ENCODE measurements at places on chromosomes 2 and 18.
A peak's percentile ranks its signal among the peaks of the same experiment; 100 is the strongest.

GRCh38 chr2:35871672-35872071 is 483.9 kb upstream of the CRIM1 start:
- no peak for DNase-seq

GRCh38 chr2:166413255-166413654 is 37.5 kb upstream of the SCN9A start:
- DNase-seq = no peak

GRCh38 chr2:176067589-176068418 is 16.0 kb downstream of the EVX2 start:
- DNase-seq = no peak

GRCh38 chr2:88666576-88666975 is 24.9 kb upstream of the RPIA start:
- DNase-seq = no peak

- no peak for DNase-seq
Measured at GRCh38 chr2:175535631-175536030, 354.1 kb upstream of the ATP5MC3 start.

- no peak for DNase-seq
Measured at GRCh38 chr2:131016826-131017741, 76.2 kb downstream of the FAM168B start.

- peak; percentile 11 for DNase-seq
Measured at GRCh38 chr18:54608028-54608642, 17.1 kb downstream of the DYNAP start.

GRCh38 chr2:130987519-130988425 is 105.5 kb downstream of the FAM168B start:
- DNase-seq = no peak

DNA sequence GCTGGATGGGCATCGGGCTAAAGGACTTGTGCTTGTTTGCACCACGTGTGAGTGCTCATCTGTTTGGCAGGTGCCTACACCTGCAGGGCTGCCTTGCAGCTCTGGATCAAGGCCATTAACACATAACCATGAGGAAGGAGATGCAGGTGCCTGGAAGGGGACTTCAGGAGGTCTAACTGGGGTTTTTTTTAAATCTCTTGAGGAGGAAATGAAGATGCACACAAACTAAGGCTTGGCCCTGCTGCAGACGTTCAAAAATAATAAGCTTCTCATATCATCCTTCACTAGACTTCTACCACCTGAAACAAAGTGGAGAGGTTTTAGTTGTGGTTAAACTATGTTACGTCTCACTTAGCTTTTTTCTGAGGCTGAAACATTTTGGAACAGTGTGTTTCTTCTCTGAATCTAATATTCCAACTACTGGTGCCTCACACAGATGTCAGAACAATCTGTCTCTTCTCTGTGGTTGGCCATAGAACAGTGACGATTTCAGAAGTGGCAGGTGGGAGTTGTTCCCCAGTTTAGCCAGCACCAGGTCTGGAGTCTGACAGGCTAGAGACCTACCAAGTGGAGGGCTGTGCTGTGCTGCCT is 36.5 kb downstream of the BCL2L11 start:
- DNase-seq = no peak

- DNase-seq = no peak
Measured at GRCh38 chr2:193462411-193462810, 1267.7 kb upstream of the TMEFF2 start.

GRCh38 chr2:106054880-106055655 is 139.0 kb downstream of the UXS1 start:
- no peak for DNase-seq

DNA sequence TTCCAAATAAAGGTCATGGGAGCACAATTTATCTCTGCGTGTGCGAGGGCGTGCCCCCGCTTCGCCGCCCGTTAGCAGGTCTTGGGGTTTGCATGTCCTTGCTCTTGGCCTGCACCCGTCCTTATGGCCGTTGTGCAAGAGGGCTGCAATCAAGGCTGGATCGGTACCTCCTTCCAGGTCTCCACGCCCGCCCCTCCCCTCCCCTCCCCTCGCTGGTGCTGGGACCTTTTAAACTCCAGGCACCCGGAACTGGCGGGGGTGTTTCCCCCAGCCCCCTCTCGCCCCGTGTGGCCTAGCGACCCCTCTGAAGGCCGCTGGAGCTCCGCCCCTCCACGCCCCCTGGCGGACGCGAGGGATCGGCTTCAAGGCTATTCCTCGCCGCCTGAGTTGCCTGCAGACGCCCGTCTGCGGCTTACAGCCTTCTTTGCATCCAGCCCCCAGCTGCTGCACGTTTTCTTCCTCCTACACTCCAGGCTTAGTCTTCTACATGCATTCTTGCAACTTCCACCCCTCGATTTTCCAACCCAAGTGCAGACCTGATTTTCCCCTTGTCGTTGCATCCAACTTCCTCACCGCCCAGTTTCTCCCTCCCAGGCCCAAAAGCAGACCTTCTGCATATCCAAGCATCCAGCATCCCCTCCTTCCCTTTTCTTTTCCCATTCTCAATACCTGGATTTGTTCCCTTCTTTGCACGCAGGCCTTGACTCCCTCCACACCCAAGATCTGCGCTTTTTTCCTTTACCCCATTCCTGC is 577 bp downstream of the IDH1 start:
- DNase-seq = peak; percentile 48

GRCh38 chr2:167187978-167188967 is 300.0 kb downstream of the XIRP2 start:
- no peak for DNase-seq

DNA sequence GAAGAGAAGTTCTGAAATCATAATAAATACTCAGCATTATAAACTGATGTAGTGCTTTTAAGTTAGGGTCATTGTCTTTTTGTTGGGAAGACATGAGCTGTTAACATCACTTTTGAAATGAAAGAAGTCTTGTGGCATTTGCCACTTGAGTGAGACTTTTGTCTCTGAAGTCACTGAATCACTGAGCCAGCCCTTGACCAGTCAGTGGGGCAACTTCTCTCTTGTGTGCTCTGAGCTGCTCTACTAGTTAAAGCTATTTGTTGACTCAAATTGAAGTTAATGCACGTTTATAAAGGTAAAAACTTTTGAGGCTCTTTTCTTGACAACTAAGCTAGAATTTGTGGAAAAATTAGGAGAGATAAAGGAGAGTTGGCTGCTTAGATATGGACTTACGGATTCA is 6.7 kb downstream of the WDR43 start:
- DNase-seq = no peak

DNA sequence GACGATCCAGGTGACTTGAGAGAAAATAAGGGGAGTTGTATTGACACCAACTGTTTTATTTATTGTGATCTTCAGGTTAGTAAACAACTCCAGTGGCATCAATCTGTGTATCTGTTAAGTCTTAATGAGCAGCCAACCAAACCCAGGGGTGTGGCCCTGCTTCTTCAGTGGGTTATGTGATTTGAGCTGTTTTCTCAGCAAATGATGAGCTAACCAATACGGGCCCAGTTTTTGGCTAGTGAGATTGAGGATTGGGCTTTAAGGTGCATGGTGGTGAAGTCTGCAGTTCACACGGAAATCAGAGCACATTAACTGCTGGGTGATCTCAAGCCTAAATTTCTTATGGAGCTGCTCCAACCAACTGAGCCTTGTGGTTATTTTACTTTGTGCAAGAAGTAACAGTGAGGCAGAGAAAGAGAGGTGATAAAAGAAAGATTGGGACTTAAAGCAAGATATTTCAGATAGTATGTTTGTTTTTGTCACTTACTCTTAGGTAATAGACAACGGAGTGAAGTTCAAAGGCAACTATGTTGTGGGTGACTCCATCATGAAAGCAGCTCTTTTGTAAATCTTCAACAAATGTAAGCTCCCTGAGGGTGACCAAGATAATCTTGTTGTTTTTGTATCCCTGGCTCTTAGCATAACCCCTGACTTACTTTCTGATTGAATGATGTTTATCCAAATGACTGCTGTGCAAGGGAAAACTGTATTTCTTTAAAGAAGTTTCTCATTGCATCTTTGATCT is 2.4 kb downstream of the MTCL1 start:
- DNase-seq = no peak

DNA sequence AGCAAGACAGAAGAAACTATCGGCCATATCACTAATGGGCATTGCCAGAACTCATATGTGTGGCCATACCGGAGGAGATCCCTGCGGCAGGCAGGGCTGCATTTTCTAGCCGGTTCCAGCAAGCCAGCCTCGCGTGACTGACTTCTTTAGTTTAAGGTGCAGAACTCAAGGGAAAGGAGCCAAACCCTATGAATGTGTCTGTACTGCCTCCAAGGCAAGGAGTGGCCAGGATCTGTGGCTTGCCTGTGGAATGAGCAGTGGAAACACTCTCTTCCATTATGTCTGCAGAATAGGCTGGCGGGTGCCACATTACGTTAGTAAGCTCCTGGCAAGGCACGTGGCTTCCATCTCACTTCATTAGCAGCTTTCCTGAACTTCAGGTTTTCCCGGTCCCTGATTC is 137.6 kb downstream of the ATL2 start:
- DNase-seq = no peak

DNA sequence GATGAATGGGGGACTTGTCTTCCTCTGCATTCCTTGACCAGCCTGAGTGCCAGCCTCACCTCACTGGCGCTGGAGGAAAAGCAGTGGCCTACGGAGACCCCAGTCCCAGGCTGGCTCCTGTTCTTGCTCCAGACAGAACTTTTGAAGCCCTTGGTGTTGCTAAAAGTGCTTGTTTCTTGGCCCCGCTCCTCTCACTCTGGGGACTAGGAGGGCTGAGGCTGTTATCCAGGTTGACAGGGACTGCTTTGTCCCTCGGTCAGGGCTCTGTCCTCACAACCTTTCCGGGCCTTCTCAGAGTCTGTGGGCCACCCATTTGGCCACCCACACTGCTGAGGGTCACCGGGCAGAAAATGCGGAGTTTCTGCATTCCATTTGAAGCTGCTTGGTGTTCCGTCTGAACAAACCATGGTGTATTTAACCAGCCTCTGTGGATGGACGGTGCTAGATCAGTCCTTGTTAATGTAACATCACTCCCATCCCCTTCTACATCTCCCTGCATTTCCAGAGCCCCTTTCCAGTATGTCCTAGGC is 25.6 kb downstream of the B3GNT7 start:
- DNase-seq = no peak

- no peak for DNase-seq
Measured at GRCh38 chr2:176092270-176093144, at the start of gene HOXD13. Gene HOXD13 (plus strand): TSS chr2:176092721. CDS start chr2:176092891, 170 bp downstream.

DNA sequence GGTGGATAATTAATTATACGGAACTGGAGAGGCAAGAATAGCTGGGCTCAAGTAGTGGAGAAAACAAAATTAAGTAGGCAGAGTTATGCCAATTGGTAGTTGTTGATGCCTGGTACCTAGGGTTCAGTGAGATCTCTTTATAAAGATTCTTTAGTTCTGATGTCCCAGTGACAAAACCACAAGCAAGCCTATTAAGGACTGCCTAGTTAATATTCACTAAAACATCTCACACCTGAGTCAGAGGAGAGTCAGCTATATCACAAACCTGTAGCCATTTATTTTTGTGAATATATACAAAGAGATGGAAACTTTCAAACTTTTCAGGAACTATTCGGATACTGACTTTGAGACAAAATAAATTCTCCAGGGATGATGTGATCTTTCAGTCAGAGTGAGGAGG is 213.9 kb upstream of the CYP26B1 start:
- no peak for DNase-seq

DNA sequence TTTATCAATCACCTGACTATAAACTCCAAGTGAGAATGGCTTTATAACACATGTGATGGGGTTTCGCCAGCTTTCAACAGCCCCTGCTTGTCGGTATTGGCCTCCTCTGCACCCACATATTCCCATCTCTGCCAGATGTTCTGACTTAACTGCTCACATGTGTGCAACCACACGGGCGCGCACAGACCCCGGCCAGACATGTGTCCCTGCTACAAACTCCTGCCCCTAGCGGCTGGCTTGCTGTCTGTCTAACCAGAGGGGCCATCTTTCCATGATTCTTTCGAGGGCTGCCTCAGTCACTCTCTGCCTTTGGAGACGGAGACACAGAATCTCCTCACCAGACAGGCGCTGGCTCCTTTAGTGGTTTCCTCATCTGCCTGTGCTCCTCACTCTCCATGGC is 15.3 kb downstream of the STON1 start:
- DNase-seq = no peak

- no peak for DNase-seq
Measured at GRCh38 chr2:106745468-106745867, 140.5 kb downstream of the ST6GAL2 start.

- DNase-seq = no peak
Measured at GRCh38 chr2:160876029-160876428, 284.2 kb upstream of the TANK start.

GRCh38 chr2:8414946-8415879 is 266.6 kb upstream of the ID2 start:
- no peak for DNase-seq

DNA sequence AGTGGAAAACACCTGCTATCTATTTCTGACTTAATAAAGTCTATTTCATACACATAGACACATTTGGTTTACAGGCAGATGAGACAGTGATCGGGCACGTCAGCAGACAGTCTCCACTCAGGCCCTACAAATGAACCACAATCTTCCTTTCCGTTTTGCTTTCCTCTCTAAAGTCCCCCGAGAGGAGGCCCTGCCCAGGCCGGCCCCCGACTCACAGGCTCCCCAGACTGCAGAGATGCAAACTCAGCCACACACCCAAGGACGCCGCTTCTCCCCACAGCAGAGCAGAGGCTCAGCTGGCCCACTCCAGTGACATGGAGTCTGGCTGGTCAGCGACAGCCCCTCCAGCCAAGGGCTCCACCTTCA is 9.3 kb upstream of the MTERF4 start:
- no peak for DNase-seq

- DNase-seq = no peak
Measured at GRCh38 chr2:227163485-227163997, 464 bp downstream of the COL4A4 start.

GRCh38 chr2:220276741-220277444 is 649.5 kb downstream of the SLC4A3 start:
- no peak for DNase-seq

DNA sequence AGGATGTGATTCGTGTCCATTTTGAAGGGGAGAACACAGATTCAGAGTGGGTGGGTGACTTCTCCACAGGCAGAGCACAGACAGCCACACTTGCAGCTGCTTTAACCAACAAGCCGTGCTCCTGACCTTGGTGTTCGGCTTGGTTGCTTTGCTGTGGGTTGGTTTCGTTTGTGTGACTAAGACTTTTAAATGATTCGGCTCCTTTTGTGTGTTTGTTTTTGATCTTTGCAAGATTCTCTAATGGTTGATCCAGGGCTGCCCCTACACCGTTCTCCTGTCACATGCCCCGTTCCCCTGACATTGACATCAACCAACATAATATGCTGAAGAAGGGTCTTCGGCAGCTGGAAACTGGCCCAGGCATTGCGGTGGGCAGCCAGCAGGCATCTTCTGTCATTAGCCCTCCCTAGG is 95.9 kb upstream of the MBOAT2 start:
- no peak for DNase-seq

- DNase-seq = no peak
Measured at GRCh38 chr18:53745224-53745967, 479.1 kb downstream of the MBD2 start.
